Activated effector memory CD4-positive, alpha-beta T cell treated with anti-CD3 and anti-CD28 coated beads, Interleukin-2, amount 50 U/mL, for 16 hours (primary cell): ENCODE measurements at places on chromosomes 7 and 10.

- no peak for DNase-seq
Observed at GRCh38 chr10:132978542-132978941, 36.2 kb upstream of the CFAP46 start.

DNA sequence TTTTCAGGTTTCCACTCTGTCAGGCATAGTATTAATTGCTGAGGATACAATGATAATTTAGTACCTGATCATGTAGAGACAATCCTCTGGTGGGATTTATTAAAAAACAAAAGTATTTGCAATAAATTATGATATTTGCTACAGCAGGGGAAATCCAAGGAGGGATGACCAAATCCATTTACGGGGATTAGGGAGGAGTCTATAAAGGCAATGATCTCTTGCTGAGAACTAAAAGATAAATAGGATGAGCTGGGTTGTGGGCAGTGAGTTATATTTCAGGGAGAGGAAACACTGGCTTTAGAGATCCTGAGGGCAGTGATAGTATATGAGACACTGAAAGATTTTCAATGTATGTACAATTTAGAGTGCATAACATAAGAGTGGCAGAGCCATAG lies 305.5 kb downstream of the GPR37 start:
- DNase-seq: no peak

GRCh38 chr7:95269640-95270039 lies 54.7 kb downstream of the PON1 start:
- no peak for DNase-seq

GRCh38 chr10:10038348-10038747 lies 979.3 kb upstream of the CELF2 start:
- DNase-seq: no peak

DNA sequence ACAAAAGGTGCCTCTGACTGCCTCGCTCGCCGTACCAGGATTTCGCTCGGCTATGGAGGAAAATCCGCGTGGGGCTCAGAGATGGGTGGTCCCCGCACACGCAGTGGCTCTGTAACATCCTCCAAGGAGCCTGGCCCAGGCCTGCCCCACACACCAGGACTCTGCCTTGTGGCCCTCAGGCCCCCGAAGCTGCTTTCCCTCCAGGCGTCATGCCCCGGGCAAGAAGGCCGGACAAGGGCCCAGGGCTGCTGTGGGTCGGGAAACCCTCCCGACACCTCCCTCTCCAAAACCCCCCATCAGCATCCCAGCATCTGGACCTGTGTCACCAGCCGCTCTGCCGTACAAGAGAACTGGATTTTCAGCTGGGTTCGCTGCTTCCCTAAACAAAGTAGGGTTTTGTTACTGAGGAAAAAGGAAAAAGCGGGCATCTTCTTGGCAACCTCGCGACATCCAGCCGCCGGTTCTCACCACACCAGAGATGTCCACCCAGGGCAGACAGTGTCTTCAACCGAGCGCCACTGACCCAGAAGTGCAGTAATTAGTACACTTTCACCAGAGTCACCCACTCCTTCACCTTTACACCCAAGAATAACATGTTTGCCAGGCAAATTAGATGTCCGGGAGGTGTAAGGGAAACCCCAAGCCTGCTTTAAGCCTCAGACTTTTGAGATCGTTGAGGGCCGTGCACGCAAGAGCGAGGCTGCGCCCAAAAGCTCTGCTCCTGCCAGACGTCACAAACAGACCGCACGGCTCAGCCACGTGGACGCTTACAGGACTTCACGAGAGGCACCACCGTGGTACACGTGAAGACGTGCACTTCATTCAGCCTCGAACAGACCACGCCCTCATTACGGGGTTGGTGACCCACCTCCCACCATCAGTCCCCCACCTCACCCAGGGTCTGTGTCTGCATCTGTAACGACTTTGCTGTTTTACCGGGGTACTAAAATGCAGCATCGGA lies 62.2 kb downstream of the DIP2C start:
- no peak for DNase-seq

- DNase-seq: no peak
Observed at GRCh38 chr10:47188156-47188555, 111.8 kb upstream of the GDF10 start.

- no peak for DNase-seq
Observed at GRCh38 chr10:35598379-35598778, 6.8 kb upstream of the GJD4 start.
